HT-29 (cell line): ENCODE measurements at places on chromosomes 1 and 21.
A peak's percentile ranks its signal among the peaks of the same experiment; 100 is the strongest.

GRCh38 chr21:38793926-38794713, 11.6 kb upstream of the ETS2 start:
- DNase-seq = no peak

DNA sequence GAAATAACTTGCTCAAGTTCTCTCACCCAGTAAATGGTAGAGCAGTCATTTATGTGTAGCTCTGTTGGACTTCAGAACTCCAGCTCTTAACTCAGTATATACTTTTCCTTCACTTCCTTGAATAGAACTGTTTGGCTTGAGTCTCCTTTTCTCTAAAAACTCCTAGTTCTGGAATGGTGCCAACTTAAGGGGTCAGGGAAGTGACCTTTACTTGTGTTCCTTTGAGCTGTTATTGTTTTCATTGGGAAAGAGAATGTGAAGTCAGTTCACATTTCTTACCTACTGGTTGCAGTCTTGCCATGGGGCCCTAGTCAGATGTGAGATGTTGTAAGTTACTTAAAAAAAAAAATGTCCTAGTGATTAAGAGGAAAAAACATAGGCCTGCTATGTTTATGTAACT, 77.0 kb upstream of the MACF1 start:
- peak; percentile 49 for DNase-seq

GRCh38 chr1:161330346-161330745, 16.2 kb downstream of the SDHC start:
- no peak for DNase-seq

DNA sequence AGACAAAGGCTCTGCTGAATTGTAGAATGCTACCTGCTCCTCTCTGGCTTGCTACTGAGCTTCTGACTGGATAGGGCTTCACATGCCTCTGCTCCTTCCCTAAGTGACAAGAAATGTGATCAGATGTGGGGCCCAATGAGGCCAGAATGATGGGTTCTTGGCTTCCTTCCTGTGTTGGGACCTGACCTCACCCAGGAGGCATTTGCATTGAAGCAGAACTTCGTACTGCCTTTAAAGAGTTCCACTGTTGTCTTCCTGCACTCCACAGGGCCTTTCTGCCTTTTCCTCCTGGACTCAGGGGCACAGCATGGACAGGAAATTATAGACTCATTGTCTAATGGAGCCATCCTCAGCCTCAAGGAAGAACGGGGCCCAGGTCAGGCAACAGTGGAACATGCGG, 14.3 kb downstream of the ZNF670 start:
- no peak for DNase-seq

DNA sequence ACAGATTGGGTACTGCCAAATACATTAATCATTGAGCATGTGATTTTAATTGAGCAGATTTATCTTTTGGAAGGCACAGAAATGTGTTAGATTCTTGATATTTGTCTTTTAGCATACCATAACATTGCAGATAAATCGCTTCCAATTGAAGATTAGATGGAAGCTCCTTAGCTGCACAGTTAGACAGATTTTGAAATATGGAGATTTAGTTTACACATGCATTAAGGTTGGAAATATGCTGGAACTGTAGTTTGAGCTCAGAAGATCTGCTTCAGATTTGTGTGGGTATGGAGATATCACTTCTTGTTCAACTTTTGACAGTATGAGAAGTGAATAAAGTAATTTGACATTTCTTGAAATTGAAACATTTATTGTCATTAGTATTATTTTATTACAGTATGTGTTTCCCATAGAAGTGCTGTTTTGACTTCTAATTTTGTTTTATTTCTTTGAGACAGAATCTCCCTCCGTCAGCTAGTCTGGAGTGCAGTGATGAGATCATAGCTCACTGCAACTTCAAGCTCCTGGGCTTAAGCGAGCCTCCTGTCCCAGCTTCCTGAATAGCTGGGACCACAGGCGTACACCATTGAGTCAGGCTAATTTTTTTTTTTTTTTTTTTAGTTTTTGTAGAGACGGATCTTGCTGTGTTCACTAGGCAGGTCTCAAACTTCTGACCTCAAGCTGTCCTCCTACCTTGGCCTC, 29.1 kb downstream of the THRAP3 start:
- DNase-seq = no peak

- peak; percentile 87 for DNase-seq
These were observed 24.8 kb upstream of the THEM4 start for GRCh38 chr1:151934048-151934493.

GRCh38 chr1:54811066-54811465, 9.9 kb upstream of the TTC22 start:
- no peak for DNase-seq

- no peak for DNase-seq
These were observed 39.0 kb downstream of the MRPL39 start for GRCh38 chr21:25568246-25568645.

DNA sequence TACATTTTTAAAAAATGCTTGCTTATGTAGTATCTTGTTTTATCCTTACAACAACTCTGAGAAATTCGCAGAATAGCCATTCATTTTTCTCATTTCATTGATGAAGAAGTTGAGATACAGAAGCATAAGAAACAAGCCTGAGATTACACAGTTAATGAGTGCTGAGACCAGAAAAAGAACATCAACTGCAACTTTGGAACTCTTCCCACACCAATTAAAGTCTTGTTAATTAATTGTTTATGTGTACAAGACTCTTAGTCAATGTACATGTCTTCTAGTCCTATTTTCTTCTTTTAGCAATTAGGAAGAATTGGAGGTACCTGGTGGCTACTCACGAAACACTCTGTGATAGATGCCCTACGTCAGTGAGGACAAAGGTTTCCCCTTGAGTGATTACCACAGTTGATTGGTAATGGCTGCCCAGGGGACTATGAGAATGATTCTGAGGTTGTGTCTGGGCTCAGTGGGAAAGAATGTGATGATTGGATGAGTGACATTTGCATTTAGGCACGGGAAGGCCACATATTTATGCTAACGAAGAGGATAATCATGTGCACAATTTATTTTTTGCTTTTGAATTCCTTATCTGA, 187.4 kb upstream of the KCNK2 start:
- DNase-seq = no peak

- no peak for DNase-seq
These were observed 994 bp upstream of the LAMTOR5 start for GRCh38 chr1:110408488-110408887.

- no peak for DNase-seq
These were observed 101.2 kb upstream of the F3 start for GRCh38 chr1:94642617-94643321.

- DNase-seq = no peak
These were observed 1.2 kb downstream of the ARHGEF11 start for GRCh38 chr1:157044326-157044725.

DNA sequence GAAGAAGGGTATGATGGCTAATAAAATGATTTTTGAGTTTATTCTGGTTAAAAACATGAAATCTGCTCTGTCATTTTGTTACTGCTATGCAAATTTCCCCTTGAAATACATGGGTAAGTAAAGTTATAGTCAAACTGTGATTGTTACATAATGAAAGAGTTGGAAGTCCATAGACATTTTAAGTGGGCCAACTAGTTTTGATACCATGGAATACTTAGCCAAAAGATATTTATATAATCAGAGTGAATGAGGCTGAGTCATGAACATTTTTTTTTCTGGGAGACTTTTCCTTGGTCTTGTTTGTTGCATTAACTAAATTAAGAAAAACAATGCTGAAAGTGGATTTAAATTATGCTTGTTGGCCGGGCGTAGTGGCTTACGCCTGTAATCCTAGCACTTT, 58.2 kb upstream of the MPC2 start:
- DNase-seq = no peak

- DNase-seq = no peak
These were observed 90.4 kb upstream of the PLPPR4 start for GRCh38 chr1:99173900-99174299.

DNA sequence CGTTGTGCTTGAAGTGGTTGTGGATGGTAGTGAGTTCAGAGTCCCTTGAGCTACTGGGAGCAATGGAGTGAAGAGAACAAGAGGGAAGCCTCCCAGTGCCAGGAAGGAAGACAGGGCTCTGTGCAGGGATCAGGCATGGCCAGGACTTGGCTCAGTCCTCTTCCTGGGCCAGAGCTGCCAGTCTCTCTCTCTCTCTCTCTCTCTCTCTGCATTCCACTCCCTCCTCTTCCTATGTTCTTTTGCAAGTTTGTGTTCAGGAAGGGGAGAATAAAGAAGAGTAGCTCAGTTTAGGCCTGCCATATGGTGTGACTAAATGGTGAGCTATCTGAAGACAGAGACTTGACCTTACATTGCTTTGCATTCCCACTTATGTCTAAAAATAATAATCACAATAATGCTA, 20.5 kb upstream of the RPTN start:
- DNase-seq = no peak

GRCh38 chr1:198647055-198647454, 8.2 kb downstream of the PTPRC start:
- no peak for DNase-seq

- DNase-seq = peak; percentile 51
These were observed at the start of gene ACOT11 for GRCh38 chr1:54547601-54548388. TSS of gene ACOT11 (plus strand) at chr1:54548228. CDS start at chr1:54548310, 82 bp downstream.

- no peak for DNase-seq
These were observed 350.1 kb downstream of the DPYD start for GRCh38 chr1:97570691-97571090.

DNA sequence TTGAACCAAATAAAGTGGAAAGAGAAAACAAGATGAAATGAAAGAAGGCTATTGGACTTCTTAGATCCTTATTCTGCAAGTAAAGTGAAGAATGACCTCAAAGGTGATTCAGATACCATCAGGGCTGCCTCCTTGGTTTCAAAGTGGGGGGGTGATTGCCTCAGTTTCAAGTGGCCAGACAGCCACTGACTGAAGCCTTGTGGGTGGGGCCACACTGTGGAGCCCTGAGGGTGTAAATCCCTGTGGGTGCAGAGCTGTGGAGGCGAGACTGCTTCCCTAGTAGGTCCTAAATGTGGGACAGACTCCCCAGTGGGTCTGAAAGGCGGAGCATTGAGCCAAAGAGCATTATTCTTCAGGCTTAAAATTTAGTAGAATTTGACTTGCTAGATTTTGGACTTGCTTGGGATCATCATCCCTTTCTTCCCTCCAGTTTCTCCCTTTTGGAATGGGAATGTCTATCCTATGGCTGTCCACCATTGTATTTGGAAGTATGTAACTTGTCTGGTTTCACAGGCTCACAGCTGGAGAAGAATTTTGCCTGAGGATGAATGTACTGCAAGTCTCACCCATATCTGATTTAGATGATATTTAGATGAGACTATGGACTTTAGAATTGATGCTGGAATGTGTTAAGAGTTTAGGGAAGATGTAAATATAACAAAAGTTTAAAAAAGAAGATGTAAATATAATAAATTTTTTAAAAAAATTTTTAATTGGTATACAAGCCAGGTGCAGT, 71.6 kb upstream of the SOX13 start:
- DNase-seq = no peak

DNA sequence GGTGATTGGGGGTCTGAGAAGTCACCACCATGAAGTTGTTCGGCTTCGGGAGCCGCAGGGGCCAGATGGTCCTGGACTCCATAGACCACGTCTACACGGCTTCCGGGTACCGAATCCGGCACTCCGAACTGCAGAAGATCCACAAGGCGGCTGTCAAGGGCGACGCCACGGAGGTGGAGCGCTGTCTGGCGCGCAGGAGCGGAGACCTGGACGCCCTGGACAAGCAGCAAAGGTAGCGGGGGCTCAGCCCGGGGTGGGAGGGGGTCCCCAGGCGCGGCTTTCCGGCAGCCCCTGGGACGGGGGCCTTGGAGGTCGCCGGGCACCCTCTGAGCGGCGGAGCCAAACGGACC, 146.5 kb downstream of the LIPI start:
- DNase-seq = no peak

GRCh38 chr1:31447210-31447609, 34.2 kb downstream of the SERINC2 start:
- no peak for DNase-seq

- no peak for DNase-seq
These were observed 391.4 kb downstream of the MRPL39 start for GRCh38 chr21:25215698-25216384.

- DNase-seq = no peak
These were observed 42.1 kb upstream of the CASZ1 start for GRCh38 chr1:10838541-10838940.

- peak; percentile 16 for DNase-seq
These were observed 867.8 kb upstream of the ADGRL4 start for GRCh38 chr1:79874289-79874688.

DNA sequence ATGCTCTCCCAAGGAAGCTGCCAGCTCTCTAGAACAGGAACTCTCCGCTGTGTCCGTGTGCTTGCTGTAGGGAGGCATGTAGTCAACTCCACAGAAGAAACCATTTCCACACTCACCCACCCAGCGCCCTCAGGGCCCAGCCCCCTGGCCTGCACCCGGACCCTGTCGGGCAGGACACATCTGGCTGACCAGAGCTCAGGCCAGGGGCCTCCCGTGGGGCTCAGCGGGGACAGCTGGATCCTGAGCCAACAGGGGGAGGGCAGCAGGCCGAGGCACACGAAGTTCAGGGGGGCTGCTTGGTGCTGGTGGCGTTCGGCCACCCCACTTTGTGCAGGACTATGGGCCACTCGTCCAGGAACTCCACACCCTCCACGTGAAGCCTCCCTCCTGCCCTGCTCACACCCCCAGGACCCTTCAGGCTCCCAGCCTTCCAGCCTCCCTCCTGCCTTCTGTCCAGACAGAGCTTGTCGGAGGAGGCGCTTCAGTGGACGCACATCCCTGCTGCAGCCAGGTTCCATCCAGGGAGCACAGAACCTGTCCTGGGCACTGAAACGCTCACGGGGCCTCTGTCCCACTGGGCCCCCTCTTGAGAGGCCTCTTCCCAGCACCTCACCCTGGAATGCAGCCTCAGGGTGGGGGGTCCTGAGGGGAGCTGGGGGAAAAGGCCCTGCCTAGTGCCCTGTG, 15.0 kb upstream of the FAAP20 start:
- DNase-seq = no peak

DNA sequence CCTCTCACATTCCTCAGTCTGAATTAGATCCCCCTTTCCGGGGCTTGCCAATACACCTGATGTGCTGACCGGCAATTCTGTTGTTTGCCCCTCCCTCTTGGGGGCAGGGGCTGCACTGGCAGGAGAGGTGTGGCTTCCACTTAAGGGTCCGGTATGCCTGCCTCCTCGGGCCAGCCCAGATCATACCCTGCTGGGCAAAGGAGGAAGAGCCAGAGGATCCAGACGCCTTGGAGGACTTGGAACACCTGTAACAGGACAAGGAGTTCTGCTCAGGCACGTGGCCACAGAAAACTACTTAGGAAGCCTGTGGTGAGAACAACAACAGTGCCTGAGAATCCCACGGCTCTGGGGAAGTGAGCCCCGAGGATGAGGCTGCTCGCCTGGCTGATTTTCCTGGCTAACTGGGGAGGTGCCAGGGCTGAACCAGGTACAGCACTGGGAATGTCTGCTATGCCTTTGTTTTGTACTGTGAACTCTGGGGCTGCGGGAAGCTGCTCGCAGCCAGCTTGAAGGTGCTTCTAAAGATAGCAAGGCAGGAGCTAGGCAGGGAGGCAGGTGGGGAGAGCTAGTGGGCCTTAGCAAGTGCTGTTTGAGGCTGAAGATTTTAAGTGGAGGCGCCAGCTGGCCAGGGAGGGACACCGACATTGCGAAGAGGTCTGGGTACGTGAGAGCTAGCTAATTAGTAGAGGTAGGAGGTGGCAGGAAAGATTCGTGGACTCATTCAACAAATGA, at the start of gene SMPDL3B:
SMPDL3B (plus strand) TSS at position 183 of the 732 bp plus-strand sequence; CDS start at position 367, 184 bp downstream.
- peak; percentile 84 for DNase-seq
